NCI-H2081 treated with DMSO at 0.1 percent for 48 hours (cell line): ENCODE measurements at places on chromosomes 2 and 18.

- DNase-seq = no peak
These were observed 272.6 kb upstream of the SLC14A2 start for GRCh38 chr18:45342653-45343052.

- no peak for DNase-seq
These were observed 125.7 kb upstream of the FZD5 start for GRCh38 chr2:207895274-207895860.

DNA sequence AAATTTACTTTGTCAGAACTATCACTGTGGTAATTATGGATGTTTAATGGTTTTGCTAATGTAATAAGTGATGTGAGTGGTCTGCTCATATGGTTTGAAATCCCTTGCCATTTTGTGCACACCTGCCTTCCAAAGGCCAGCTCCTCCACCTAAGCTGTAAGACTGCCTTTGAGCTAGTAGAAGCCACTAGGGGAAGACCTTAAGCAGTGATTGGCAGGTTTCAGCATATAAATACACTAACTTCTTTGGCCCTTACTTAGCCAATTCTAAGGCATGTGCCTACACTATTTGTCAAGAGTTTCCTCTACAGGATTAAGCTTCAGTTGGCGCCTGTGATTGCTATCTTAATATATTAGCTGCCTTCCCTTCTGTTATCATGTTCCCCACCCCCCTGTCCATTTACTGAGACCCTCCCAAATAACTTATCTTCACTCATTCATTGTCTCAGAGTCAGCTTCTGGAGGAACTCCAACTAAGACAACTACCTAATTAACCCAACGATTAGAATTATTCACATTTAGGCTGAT is 141.1 kb downstream of the MBD5 start:
- no peak for DNase-seq

- no peak for DNase-seq
These were observed 19.3 kb downstream of the TRABD2A start for GRCh38 chr2:84861539-84861938.

- DNase-seq = no peak
These were observed 43.1 kb upstream of the PTH2R start for GRCh38 chr2:208363485-208363884.

- no peak for DNase-seq
These were observed 20.2 kb downstream of the IL18RAP start for GRCh38 chr2:102442967-102443828.

DNA sequence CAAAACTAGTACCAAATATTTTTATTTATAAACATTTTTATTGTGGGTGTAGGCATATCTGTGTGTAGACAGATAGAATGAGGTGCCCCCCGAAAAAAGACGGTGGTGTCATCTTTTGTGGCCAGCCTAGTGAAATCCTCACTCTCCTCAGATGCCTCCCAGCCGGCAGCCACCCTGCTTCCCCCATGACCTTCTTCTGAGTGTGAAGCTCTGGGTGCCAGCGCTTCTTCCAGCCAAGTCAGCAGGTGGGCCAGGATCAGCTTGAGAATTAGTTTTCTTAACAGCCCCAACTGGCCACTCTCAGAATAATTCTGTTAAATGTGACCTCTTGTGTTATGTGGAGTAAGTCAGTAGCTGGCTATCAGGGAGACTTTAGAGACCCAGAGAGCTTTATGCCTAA is 229.6 kb upstream of the FOSL2 start:
- DNase-seq = no peak

DNA sequence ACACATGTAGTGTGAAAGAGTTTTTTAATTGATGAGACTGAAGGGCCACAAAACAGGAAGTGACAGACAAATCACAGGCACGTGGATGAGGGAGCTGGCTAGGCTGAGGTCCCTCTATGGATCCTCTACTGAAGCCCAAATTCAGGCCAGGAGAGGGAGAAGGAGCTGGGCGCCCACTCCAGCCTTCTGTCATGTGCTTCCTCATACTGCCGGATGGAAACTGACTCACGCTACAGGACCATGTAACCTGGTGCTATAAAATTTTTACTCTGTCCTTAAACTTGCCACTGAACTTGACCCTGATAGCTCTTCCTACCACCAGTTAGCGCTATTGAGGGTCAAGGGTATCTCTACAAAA is 31.3 kb downstream of the PSTPIP2 start:
- DNase-seq = no peak

- no peak for DNase-seq
These were observed 704.7 kb upstream of the TMEFF2 start for GRCh38 chr2:192899466-192899865.

- DNase-seq = no peak
These were observed 1.2 kb downstream of the PER2 start for GRCh38 chr2:238286987-238287736.

- DNase-seq = no peak
These were observed 35.6 kb downstream of the PDE6D start for GRCh38 chr2:231745303-231746038.

- no peak for DNase-seq
These were observed 116.5 kb downstream of the DOCK10 start for GRCh38 chr2:224925810-224926100.

DNA sequence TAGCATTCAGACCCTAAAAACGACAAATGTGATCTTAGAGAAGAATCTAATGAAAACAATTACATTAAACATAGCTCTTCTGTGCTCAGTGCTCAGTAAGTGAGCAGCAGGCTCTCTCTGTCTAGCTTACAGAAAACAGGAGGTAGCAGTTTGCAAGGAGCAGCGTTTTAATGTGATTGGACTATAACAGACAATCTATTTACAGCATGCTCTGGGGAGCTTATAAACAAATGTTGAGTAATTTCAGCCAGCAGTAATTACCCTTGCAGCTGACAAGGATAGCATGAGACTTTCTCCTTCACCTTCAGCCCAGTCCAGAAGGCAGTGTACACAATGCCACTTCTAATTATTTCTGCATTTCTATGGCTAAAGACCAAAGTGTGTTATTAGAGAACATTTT is 270.4 kb downstream of the FIGN start:
- no peak for DNase-seq

- DNase-seq = no peak
These were observed 399.1 kb upstream of the SPRED2 start for GRCh38 chr2:65831509-65831908.

DNA sequence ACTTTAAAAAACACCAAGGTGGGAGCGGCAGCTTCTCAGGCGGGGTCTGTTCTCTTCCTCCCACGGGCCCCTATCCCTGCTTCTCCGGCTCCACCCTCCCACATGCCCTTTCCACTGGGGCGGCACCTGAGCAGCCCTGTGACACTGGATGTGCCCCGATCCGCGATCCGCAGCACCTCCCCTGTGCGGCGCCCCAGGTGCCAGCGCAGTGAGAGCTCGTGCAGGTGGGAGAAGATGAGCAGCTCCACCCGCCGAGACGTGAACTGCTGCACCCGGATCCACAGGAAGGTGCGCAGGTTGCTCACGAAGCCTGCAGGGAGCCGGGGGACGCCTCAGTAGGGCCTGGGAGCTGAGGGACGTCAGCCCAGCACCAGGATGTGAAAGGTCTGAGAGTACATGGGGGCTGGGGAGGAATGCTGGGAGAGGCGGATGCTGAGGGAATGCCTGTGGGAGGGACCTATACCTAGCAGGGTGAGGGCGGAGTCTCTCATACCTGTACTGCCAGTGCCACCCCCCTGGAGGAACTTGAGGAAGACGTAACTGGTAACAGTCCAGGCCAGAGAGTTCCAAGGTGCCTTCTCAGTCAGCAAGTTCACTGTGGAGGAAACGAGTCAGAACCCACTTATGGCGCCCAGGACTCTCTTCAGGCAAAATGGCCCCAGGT is 2.8 kb downstream of the ABCB6 start:
- DNase-seq = no peak

GRCh38 chr2:237956402-237956736 is 10.4 kb upstream of the UBE2F start:
- no peak for DNase-seq

DNA sequence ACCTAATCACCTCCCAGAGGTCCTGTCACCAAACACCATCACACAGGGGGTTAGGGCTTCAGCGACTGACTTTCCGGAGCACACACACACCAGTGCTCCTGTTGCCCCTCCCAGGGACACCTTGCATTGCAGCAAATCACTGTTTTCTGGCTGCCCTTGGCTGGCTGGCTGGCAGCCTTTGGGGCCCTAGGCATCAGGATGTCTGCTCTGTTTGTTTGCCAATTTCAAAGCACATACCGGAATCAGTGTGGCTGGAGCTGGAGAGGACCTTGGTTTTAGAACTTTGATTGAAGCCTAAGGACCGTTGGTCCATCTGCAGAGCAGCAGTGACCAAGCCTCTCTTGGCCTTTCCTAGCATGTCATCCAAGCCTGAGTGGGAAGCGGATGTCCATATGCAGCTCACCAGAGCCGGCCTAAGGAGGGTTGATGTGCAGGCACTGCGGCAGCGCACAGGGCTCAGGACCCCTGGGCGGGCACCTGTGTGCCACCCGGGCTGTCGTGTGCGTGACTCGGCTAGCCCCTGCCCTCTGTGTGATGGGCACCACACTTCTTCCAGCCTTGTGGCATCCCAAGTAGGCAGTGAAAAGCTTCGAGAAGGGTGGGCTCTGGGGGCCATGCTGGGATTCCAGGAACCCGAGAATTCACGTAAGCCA is 62.1 kb downstream of the GBX2 start:
- no peak for DNase-seq

GRCh38 chr2:60862642-60863041 is 18.7 kb upstream of the REL start:
- DNase-seq = no peak

DNA sequence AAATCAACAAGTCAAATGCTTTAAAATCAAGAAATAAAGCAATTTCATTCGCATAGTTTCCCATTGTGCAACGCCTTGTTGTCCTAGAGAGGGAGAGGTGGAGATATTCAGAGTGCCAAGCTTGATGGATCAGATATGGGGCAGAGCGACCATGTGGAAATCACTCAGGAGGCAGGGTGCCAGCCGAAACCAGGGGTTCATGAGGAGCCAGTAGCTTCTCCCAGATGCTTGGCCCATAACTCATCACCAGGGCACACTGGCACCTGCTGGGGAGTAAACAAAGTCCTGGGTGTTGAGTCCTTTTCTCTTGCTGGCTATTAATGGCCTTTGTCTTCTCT is 53.0 kb upstream of the ASAP2 start:
- no peak for DNase-seq

DNA sequence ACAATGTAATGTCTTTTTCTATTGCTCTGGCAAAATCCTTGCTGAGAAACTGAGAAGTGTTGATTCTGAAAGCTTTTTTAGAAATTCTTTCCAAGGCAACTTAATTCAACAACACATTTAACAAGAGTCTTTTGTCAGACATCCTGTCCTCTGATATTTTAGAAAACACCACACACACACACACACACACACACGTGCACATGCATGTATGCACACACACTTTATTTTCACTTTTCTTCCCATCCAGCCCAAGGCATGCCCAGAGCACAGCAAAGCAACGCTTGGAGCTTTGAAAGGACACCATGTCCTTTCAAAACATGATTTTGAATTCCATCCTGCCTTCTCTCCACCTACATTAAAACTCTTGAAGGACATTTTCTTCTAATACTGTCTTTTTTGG is 116.1 kb downstream of the ATL2 start:
- no peak for DNase-seq

DNA sequence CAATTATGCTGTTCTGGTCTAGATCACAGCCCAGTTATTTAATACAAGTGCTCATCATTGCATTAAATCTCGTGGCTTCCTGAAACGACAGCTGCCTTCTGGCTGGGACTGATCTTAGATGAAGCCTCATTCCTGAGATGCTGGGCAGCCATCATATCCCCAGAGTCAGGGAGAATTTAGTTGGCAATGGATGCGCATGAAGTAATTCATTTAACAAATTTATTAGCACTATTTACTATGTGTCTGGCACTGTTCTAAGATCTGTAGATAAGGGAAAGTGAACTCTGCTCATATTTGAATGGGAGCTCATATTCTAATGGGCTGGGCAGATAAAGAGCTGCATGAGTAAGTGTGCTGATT is 244.7 kb downstream of the KCNS3 start:
- no peak for DNase-seq

DNA sequence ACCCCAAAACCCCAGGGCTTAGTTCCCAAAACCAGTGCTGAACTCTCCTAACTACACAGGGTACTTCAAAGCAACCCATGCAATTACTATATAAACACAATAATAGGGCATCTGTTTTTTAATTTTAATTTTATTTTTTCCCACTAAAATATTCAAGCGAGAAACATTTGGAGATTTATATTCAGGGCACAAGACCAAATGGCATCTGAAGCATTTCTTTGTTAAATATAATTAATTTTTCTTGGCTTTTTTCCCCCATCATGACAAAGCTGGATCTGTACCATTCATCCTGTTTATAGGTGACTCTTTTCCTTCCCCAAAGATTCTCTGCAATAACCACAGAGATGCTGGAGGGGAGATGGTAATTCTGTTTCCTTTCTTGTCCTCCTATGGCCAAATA is 18.1 kb upstream of the HDAC4 start:
- DNase-seq = no peak

DNA sequence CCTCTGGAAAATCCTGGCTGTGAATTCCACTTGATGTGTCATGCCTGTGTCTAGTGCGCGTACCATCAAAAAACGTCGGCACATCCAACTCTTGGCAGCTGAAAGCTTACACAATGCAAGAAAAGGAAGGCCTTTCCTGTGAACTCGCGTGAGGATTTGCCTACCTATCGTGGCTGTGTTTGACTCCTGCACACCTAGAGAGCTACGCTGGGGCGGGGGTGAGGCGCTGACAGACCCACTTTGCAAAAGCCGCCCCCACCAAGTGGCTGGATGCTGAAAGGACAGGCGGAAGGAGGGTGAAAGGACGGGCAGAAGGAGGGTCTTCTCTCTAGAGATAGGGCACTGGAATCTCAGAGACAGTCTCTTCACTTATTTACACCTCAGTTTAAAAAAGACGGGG is 270.1 kb downstream of the EIPR1 start:
- no peak for DNase-seq

GRCh38 chr2:226079196-226079595 is 679.7 kb downstream of the NYAP2 start:
- DNase-seq = no peak

- DNase-seq = no peak
These were observed 1.1 kb downstream of the PID1 start for GRCh38 chr2:229269941-229270340.
